Stimulated activated CD4-positive, alpha-beta T cell treated with anti-CD3 and anti-CD28 coated beads, TNF-alpha, amount 100 ng/mL, for 4 hours (primary cell): ENCODE measurements at places on chromosomes 1 and 21.

DNA sequence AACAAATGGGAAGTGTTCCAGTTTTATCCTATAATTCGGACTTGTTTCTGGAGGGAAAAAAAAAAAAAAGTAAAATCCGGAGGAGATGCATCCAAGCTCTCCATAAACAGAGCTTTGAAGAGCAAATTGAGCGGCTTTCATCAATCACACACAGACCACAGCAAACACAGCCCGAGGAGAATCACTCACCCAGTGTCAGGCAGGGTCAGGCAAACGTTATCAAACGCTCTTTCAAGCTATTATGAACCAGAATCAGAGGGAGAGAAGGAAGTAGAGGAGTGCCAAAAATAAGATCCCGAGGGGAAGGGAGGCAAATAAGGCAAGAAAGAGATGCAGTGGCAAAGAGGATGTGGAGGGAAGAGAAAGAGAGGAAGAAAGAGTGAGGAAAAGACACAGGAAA is 188.3 kb upstream of the CAMK1G start:
- DNase-seq: no peak

GRCh38 chr1:231284441-231284840 is 43.4 kb downstream of the GNPAT start:
- no peak for DNase-seq

GRCh38 chr1:32142446-32143301 is 34.8 kb downstream of the KPNA6 start:
- DNase-seq: no peak

DNA sequence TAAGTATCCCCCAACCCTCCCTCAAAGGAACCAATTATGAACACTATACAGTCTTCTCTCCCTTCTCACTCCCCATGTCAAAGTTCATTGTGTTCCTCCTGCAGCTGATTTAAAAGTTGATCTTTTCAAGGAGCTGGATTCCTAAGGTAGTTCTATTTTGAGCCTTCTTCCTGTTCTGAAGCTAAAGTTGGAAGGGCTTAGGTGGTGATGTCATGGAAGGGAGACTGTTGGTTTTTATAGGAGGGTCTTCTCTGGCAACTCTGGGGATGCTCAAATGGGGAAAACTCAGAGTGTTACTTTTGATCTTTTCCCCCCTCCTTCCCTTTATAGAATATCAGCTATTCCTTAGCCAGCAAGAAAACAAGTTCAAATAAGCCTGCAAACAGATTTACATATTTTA is 83.0 kb upstream of the AK4 start:
- DNase-seq: no peak

DNA sequence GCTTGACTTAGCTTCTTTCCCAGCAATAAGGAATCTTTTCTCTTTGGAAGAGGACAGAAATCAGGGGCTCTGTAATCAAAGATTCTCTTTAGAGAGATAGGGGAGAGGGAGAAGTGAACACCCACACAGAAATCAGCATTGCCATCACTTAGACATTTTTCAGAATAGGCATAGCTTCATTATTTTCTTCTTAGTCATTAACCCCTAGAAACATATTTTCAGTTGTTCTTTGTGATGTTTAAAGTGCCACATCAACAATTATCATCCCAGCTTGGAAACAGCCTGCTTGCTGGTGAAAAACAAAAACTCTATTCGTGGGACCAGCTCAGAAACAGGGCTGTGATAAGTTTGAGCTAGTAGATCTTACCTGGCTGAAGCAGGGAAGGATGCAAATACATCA is 88.3 kb upstream of the SLC44A3 start:
- no peak for DNase-seq

DNA sequence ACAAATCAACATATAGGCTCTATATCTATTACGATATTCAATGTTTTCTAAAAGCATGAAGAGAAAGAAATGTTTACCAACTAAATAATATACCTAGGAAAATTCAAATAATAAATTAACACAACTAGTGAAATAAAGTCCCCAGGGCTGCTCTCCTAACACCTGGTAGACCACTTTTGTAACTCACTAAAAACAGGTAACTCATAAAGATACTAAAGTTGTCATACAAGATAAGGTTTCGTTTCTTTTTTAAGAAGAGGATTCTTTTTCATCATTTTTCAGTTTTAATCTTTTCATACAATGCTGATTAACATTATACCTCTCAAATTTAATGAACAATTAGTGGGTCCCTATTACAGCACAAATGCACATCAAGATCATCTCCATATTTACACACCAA is 99.0 kb downstream of the ZZZ3 start:
- no peak for DNase-seq

DNA sequence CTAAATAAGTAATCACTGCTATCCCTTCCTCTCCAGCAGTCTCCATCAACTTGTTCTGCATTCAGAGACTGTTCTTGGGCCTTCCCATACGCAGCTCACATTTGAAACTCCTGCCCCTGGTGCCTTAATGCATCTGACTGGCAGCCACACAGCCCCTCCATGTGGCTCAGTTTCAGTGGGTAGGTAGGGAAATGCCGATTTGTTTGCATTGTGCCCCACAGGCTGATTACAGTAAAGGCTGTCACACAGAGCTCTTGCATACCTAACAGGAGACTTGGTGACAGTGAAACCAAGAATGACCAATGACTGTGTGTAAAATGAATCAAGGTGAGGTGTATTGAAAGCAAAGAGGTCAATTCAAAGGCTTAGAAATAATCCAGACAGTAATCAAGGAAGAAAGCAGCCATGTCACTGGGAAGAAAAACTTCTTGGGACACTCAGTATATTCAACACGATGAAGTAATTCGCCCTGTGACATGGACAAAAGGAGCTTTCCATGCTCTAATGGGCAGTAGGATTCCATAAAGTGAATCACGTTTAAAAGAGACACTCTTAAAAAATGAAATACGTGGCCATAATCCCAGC is 12.7 kb upstream of the B3GALNT2 start:
- DNase-seq: no peak

DNA sequence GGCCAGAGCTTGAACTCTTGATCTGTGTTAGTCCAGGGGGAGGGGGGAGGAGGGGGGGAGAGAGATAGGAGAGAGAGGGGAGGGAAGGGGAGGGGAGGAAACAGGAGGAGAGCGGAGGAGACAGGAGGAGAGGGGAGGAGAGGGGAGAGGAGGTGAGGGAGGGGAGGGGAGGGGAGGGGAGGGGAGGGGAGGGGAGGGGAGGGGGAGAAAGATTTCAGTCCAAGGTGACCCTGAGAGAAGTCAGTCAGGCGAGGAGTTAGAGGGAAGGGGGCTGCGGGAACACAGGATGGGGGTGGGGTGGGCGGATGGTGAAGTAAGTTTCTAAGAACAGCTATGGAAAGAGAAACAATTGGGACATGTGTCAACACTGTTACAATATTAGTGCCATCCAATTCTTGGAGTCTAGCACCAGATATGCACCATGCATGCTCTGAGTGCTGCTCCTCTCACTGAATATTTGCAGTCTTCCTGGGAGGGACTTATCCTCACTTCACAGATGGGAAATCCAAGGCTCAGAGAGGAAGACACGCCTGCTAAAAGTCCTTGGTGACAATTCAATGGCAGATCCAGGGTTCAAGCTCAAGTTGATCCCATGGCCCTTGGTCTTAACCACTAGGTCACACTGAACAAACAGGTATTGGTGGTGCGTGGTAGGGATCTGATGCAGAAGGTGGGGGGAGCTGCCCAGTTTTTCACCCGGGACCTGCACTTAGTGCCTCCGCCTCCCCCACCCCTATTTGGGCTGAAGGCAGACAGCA is 42.5 kb upstream of the ECE1 start:
- no peak for DNase-seq

GRCh38 chr1:35115459-35116383 is 36.5 kb downstream of the ZMYM1 start:
- no peak for DNase-seq

- DNase-seq: no peak
Observed at GRCh38 chr1:53578358-53578757, 119.2 kb downstream of the DMRTB1 start.

DNA sequence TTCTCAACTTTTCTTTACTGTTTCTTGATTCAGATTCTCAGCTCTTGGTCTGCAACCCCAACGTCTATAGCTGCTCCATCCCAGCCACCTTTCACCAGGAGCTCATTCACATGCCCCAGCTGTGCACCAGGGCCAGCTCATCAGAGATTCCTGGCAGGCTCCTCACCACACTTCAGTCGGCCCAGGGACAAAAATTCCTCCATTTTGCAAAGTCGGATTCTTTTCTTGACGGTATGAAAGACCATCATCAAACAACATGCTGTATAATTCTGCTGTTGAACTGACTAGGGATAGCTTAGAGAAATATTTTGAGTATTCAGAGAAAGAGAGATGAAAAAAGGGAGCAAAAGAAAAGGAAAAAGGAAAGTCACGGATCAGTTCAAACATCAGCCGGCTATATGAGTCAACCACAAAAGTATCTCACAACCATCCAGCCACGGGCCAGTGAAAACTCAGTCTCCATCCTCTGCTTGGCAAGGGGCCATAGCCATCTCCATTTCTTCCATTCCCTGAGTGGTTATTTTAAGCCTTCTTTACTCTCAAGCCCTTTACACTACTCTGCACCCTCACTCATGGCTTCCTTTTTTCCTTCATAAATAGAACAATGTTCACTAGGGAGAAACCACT is 14.1 kb downstream of the DNASE2B start:
- DNase-seq: no peak

- no peak for DNase-seq
Observed at GRCh38 chr1:153938996-153939395, 7.5 kb downstream of the DENND4B start.

GRCh38 chr1:236315518-236315917 is 33.8 kb upstream of the ERO1B start:
- DNase-seq: no peak

DNA sequence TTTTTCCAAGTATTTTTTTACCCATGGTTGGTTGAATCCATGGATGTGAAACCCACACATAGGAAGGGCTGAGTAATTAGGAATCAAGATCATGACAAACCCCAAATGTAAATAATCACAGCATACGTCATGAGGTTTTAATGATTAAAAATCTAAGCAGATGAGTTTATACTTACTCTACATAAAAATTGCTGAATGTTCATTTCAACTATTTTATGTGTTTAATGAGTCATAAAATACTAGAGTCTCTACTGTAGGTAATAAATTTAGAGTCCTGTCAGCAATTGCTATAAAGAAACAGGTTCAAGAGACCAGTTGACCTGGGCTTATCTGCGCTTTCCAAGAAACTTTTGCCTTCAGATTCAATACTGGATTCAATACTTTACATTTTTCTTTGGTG is 18.2 kb downstream of the CTH start:
- DNase-seq: no peak
